ENCODE measurements at places on chromosomes 1 and 21.

- DNase-seq: no peak
Measured at GRCh38 chr1:167510881-167511280, 7.4 kb downstream of the CD247 start.

- no peak for DNase-seq
Measured at GRCh38 chr1:18849261-18849711, 10.2 kb downstream of the TAS1R2 start.

GRCh38 chr1:181739214-181739613 is 255.9 kb downstream of the CACNA1E start:
- no peak for DNase-seq

GRCh38 chr1:103075316-103076000 is 32.9 kb downstream of the COL11A1 start:
- DNase-seq: no peak

DNA sequence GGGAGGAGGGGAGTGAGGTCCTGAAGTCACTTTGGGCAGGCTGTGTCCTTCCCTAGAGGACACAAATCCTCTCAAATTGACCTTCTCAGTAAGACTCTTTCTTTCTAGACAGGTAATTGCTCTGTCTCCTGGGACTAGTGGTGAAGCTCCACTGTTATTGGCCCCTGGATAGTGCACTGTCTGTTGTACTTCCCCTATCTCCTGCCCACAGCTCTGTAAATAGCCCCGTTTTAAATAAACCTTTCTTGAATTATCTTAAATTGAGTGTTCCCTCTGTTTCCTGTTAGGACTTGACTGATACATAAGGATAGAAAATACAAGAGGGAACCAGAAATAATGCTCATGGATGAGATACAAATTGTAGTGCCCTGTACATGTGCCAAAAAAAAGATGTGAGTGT is 229.5 kb upstream of the USP24 start:
- DNase-seq: no peak

DNA sequence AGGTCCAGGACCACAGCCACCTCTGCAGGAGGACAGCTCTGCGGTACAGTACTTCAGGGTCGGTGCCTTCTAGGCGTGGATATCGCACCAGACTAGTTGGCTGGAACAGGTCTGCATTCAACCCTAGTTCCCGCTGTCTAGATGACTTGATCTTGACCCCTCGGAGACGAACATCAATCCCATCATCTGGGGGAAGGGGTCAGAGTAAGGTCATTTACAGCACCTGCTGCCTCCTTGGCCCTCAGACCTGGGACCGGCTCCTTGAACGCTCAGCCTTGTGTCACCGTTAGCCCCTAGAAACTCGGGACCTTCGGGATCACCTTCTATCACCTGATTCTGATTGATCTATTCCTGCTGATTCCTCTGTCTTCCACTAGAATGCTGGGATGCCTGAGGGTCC is 2.6 kb downstream of the HECTD3 start:
- DNase-seq: no peak

- DNase-seq: no peak
Measured at GRCh38 chr1:185239861-185240260, 77.2 kb downstream of the IVNS1ABP start.

GRCh38 chr1:101996825-101997465 is at the start of gene OLFM3:
Gene OLFM3, minus strand, starts transcription at chr1:101996926.
- no peak for DNase-seq

DNA sequence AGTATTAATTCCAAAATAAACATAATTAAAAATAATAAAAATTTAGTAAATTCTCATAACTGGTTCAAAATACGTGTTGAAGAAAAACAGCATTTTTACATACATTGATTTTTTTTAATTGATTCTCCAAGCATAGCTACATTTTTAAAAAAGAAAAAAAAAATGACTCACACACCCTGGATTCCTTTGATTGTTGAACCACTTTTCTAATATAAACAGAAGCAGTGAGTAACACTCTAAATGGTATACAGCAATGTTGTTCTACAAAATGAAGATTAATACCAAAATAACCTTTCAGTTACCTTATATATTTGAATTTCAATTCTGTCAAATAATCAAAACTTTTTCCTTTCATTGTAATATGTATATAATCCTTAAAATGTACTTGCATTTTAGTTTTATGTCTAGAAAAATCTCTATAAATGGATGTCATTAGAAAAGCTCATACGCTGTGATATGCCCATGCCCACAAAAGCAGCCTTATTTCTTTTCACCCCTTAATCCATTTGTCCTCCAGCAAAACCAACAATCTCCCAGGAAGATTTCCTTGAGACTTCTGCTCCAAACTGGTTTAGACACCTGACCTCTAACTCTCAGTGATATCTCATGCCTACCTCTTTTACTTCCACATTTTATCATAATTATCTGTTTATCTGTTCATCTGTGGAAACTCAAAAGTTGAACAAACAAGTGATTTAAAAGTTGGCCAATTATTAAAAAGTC is 246.4 kb upstream of the NR5A2 start:
- DNase-seq: no peak

GRCh38 chr1:224059897-224060427 is 53.9 kb upstream of the FBXO28 start:
- no peak for DNase-seq

GRCh38 chr1:94486990-94487389 is 54.6 kb downstream of the F3 start:
- DNase-seq: no peak

DNA sequence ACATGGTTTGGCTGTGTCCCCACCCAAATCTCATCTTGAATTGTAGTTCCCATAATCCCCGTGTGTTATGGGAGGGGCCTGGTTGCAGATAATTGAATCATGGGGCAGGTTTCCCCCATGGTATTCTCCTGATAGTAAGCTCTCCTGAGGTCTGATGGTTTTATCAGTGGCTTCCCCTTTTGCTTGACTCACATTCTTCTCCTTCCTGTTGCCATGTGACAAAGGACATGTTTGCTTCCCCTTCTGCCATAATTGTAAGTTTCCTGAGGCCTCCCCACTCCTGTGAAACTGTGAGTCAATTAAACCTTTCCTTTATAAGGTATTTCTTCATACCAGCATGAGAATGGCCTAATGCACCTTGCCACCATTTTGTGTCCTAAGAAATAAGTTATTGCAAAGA is 415.0 kb downstream of the COL11A1 start:
- no peak for DNase-seq

DNA sequence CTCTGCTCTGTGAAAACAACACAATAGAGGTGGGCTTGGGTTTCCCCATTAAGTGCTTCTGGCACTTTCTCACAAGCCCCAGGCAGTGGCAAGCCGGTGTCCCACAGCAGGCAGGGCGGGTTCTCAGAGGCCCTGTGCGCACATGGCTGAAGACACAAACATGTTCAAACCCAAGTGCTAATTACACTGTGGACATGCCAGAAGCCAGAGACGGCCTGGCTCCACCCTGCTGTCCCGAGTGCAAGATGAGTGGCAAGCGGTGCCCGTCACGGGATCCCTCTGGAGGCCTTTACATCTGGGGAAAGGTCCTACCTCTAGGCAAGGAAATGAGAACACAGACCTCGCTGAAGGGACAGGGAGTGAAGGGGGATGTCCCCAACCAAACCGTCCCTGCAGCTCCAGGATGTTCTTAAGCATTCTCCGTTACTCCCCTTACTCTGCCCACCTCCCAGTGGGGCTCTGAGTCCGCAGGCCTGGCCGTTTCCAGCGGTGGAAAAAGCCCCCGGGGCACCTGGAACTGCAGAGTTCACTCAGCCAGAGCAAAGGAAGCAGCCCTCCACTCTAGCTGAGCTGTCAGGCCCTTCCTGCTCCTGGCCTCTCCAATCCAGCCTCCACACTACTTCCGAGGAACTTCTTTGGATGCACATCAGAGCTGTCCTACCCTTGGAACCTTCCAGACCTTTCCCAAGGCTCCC is 57.4 kb downstream of the SLC66A1 start:
- DNase-seq: no peak

DNA sequence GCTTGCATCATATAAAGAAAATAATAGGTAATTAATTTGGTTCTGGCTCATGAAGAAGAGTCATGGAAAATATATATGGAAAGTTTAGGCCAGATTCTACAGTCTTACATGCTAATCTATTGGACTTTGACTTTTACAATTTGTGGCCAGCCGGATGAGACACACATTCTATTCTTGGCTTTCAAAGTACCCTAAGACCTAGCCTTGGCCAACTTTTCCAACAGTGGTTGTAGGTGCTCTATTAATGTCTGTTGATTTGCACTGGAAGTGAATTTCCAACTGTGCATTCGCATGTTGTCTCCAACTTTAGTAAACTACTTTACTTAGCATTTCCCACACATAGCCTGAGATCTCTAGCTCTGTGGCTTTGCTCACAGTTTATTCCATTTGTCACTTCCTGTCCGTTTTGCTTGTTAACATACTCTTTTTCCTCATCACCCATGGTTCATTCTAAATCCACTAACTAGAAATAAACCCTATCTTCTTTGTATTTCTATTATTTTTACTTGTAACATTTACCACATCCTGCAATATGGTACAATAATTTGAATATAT is 644.0 kb downstream of the PTPRC start:
- no peak for DNase-seq

DNA sequence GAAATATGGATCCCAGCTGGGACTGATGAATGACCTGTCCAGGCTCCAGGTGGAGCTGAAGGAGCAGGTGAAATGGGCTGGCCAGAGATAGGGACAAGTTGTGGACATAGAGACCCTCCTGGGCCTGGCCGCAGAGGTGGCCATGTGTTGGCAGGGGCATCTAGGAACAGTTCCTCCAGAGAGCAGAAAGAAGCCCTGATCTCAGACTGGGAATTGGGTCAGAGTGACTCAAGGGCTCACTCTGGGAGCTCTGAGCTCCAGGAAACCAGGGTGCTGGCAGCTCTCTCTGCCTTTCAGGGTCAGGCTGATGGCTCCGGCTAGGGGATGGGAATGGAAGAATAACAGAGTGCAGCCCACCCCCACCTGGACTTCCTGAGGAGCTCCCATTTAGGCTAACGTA is 3.0 kb downstream of the NT5C1A start:
- no peak for DNase-seq

GRCh38 chr1:3588395-3588794 is 22.9 kb downstream of the MEGF6 start:
- no peak for DNase-seq

GRCh38 chr1:220889333-220889732 is 10.1 kb downstream of the HLX start:
- DNase-seq: no peak

- DNase-seq: peak; percentile 56
Measured at GRCh38 chr21:33403128-33403785, at the start of gene IFNGR2. Gene IFNGR2, plus strand, starts transcription at chr21:33403413. Its CDS starts 131 bp downstream, at chr21:33403544.

- DNase-seq: peak; percentile 61
Measured at GRCh38 chr1:207822602-207823451, 71.0 kb downstream of the CD46 start.

DNA sequence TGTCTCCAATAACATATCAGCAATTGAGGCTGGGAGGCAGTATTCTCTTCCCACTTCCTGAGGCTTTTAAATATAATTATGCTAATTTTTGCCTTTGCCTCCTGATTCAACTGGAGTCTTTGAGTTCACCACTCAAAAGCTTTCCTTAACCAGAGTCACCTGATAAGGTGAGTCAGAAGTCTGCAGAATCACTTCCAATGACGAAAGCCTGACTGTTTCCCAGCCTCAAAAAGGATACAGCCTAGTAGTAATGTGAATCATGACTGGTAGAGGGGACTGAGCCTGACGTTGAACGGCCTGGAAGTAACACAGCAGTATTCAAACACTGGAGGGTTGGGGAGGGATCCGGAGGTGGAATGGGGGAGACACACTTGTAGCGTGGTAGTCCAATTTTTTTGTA is 10.4 kb upstream of the MRPL9 start:
- no peak for DNase-seq

DNA sequence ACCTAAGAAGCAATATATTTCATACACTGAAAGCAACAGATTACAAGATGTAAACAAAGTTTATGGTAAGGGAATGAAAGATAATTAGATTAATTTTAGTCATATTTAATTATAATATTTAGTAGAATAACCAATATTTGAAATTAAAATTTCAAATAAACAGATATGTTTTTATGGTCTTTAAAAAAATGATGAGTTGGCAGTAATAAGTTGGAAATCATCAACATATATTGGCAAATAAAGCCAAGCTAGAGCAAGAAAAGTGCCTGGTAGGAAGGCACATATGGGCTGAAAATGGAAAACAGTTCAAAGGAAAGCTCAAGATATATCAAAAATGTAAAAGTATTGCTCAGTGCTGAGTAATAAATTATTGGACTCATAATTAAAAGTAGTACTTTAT is 1274.0 kb downstream of the AMY1C start:
- DNase-seq: no peak

DNA sequence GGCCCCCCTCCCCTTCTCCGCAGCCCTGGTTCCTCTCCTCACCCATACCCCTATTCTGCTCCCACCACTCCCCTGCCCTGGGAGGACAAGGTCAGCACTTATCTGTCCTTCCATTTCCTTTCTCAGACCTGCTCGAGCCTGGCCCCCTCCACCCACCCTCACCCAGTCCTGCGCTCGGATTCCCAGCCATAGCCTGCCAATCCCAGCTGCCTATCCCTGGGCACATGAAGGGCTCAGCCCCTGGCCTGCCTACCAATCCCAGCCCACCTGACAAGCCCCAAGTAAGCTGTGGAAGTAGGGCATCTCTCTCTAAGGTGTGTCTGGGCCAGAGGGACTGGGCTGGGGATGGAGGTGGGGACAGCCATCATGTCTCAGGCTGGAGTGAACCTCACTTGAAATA is 5.4 kb downstream of the BLACAT1 start:
- no peak for DNase-seq

DNA sequence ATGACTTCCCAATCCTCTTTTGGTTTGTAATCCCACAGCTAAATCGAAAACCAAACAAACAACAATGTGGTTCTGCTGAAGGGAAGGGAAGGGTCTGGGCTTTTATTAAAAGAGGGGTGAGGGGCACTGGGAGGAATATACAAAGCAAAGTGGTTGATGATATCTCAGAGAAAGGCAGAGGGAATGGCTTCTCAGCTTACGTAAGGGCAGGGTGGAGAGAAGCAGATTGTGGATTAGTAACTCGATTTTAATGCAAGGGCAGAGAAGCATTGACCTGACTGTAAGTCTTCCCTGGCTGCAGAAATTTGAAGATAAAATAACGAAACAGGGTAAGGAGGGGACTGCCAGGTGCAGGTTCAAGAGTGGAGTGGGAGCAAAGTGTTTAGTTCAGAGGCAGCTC is 438.2 kb upstream of the LRRC7 start:
- DNase-seq: no peak

- DNase-seq: no peak
Measured at GRCh38 chr1:170498876-170499275, 33.1 kb upstream of the GORAB start.

- DNase-seq: no peak
Measured at GRCh38 chr1:217078959-217079358, 355.7 kb upstream of the ESRRG start.

All from T-helper 2 cell (primary cell).